ENCODE measurements at places on chromosomes 16 and 17.

DNA sequence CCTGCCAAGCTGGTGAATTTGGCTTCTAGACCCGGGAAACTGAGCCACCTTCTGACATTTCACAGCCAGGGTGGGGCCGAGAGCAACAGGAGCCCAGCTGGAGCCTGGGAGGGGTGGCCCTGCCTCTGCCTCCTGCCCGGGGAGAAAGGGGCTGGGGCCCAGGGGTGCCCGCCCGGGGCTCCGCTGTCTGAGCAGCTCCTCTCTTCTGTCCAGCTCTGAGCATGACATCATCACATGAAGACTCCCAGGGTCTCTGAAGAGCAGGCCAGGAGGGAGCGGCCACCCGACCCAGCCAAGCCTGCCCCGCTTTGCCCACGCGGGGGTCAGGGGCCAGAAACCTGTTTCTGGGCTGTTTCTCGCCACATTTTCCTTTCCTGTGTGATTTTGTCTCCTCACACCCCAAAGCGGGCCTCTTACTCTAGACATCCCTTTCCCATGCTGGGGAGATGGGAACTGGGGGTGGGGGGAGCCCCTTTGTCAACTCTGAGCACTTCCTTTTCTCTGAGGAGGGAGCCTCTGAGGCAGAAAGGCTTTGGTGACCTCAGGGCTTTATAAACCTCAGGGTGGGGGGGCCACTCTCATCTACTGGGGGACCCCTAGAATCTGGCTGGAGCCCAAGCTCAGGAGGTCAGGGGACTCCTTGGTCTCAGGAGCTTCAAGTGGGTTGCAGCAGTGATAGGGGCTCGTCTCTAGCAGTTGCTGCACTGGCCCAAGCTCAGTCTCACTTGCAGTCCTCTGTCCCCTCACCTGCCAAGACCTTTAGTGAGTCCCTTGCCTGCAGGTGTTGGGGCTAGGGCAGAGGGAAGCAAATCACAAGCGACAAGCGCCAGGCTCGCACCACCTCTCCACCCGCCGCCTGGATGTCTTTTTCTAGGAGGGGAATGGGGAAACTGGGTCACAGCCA lies 7.6 kb downstream of the UBALD2 start:
- no peak for DNase-seq

- DNase-seq, result no peak
Observed at GRCh38 chr17:45992175-45992574, 6.9 kb upstream of the STH start.

DNA sequence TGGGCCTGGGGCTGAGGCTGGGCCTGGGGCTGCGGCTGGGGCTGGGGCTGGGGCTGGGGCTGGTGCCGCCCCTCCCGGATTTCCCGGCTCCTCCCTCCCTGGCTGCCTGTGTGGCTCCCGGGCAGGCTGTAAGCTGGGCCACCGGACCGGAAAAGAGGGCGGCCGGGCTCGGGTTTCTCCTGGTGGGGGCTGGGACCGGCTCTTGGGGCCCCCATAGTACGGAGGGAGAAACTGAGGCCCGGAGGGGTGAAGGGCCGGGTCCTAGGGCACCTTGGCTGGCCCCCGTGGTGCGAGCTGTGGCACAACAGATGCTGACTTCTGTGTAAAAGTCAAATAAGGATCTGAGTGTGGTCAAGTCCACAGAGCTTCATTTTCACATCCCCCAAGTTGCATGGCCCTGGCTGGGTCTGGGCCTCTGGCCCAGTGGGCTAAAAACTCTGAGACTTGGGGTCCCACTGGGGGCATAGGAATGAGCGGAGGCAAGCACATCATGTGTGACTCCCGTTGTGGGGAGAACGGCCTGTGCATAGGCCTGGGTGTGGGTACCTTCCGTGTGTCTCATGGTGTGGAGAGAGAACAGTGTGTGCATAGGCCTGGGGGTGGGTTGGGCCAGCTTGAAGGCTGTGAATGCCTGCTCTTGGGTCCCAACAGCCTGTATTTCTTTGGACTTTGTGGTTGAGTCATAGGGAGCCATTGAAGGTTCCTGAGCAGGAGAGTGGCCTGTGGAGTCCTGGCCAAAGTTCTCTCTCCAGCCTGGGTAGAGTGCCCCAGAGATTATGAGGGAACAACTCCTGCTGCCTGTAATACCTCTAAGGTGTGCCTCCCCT lies 123.9 kb upstream of the CIBAR2 start:
- no peak for DNase-seq

GRCh38 chr17:9533441-9533840 lies 42.2 kb downstream of the STX8 start:
- no peak for DNase-seq

DNA sequence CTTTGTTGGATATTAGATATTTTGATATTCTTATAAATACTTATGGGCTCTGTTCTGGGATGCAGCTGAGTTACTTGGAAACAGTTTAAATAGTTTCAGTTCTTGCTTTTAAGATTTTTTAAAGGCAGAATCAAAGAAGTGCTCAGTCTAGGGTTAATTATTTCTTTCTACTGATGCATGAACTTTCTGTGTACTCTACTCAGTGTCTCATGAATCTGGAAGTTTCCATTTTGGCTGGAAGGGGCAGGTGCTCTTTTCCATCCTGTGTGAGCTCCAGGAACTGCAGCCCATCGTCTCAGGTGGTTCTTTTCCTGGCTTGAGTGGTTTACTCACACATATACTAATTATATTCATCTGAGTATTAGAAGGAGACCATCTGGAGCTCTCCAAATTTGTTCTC lies 61.1 kb upstream of the CPHXL start:
- DNase-seq, result no peak

GRCh38 chr17:44864831-44865230 lies 17.1 kb downstream of the HIGD1B start:
- no peak for DNase-seq

DNA sequence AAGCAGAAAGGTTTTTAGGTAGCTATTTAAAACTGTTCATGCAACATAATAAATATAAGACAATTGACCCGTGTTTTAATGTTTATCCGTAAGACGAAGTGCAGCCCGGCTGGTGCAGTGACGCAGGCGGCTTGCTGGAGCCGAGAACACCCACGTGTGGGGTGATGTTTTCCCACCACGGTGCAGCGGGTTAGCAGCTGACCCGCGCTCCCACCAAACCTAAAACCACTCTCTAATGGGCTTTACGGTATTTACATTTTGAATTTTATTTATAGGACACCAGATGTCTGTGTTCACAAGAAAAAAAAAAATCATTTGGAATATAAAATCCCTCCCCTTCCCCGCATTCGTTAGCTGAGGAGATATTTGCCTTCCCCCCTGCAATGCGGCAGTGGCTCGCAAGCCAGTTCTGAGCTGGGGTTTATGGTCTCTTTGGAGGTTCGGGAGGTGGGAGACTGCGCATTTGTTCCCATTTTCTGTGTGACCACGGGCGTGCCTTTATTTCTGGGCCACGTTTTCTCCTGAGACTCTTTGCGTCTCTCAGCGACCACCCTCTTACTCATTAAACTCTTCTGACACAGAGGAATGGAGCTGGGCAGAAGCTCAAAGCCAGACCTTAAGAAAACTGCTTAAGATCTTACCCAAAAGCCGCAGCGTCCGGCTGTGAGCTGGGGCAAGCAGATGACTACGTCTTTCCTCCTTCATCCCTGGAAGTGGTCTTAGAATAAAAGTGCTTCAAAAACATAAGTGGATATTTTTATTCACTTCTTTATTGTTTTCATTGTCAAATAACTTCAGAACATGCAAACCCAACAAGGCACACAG lies 301.1 kb downstream of the IRF8 start:
- DNase-seq, result no peak

DNA sequence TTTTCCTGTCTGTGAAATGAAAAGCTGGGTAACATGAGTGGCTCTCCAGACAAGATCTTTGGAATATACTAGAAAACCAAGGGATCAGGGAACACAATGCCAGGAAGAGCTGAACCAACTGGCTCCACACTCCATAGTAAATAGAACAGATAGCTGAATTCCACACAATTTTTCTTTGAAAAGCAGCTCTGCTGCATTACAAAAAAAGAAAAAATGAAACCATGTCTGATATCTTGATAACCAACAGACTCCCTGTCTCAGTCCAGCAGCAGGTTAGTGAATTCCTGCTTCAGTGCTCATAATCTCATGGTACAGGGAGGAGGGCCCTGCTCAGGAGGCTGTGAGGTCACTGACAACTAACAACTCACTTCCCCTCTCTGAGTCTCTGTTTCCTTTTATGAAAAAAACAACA lies 97.1 kb downstream of the CDH11 start:
- no peak for DNase-seq

DNA sequence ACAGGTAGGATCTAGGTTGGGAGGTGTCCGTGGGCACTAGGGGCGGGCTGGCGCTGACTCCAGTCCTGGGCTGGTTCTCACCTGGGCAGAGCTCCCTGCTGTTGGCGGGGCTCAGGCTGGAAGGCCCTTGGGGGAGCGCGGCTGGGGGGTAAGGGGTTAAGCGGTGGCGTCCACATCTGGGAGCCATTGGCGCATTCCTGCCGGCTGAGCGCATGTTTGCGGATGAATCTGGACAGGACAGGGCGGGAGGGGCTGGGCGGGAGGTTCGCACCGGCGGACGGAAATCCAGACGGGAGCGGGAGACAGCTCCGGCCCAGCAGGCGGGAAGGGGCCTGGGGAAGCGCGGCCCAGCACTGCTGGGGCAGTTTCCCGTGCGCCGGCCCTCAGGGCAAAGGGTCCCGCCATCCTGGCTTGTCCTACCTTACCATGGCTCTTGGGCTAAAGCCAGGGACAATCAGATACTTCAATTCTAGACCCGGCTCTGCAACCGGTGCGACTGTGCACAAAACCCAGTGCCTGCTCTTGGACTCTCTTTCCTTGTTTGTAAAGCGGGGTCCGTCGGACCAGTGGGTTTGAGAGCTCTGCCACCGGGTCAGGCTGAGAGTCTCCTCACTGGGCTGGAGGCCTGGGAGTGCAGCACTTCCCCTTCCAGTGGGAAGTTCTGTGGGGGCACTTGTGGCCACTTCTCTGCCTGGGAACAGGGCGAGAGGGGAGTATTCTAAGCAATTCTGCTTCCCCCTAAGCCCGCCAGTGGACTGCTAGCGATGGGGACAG lies 7.8 kb downstream of the RARA start:
- DNase-seq, result no peak

- DNase-seq, result no peak
Observed at GRCh38 chr17:80605326-80606066, 60.9 kb downstream of the RPTOR start.

GRCh38 chr16:83606486-83607030 lies 201.2 kb upstream of the HSBP1 start:
- no peak for DNase-seq

DNA sequence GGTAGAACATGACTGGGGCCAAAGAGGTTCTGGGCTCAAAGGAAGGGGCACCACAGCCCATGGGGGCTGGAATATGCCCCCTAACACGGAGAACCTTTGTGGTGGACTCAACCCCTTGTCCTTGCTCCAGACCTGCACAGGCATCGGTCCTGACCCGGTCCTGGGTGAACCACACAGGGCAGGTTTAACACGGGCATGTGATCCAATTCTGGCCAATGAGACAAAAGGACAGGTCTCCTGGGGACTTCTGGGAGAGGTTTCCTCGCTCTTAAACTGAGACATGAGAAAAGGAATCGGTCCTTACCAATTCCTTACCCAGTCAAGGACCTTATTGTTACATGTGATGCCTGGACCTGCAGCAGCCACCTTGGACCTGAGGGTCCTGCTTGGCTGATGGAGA lies 3.7 kb downstream of the DOC2B start:
- DNase-seq, result no peak

GRCh38 chr17:33373273-33373672 lies 80.2 kb upstream of the ASIC2 start:
- no peak for DNase-seq

DNA sequence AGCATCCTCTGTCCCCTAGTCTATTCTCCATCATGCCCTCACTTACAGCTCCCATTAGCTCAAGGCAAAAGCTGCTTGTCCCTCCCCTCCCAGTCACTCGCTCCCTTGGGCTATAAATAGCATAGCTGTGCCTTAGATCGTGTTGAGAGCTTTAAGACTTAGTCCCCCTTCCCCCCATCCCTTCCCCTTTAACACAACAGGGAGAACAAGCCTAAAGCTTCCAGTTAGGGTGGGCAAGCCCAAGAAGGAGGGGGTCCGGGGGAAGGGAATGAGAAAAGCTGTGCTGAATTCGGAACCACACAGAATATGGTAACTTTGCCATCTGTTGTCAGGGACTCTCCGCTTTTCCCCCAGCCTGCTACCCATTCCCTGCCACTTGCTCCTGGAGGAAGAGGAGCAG lies 4.9 kb upstream of the HIGD1B start:
- no peak for DNase-seq

GRCh38 chr16:67641779-67642708 lies 2.9 kb upstream of the CARMIL2 start:
- no peak for DNase-seq

DNA sequence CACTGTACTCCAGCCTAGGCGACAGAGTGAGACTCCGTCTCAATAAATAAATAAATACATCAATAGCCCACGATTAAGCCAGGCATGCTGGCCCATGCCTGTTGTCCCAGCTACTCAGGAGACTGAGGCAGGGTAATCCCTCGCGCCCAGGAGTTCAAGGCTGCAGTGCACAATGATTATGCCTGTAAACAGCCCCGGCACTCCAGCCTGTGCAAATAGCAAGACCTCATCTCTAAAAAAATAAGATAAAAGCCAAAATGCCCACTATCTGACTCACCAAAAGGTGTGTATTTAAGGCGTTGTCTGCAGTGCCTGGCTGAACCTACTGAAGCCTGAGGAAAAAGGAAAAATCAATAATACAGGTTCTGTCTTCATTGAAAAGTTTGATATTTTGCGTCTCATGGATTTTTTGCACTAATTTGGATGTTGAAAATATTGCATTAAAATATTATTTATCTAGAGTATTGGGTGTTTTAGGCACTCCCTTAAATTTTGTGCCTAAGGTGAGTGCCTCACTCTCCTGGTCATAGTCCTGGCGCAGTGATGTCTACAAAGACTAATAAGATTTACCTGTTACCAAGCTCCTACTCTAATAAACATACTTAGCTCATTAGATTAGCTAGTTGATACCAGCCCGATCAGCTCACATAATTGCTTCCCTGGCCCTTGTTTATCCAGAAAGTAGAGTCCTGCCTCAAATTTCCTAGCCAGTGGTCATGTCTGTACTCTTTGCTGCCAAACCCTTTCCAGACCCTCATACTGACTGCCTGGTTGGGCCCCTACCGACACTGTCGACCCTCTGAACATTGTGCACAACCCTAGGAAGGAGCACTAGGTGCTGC lies 24.7 kb upstream of the TOB1 start:
- no peak for DNase-seq

GRCh38 chr16:24975428-24975889 lies 39.7 kb downstream of the ARHGAP17 start:
- DNase-seq, result no peak

GRCh38 chr17:42067371-42068091 lies 17.1 kb upstream of the C17orf113 start:
- peak; percentile 76 for DNase-seq

DNA sequence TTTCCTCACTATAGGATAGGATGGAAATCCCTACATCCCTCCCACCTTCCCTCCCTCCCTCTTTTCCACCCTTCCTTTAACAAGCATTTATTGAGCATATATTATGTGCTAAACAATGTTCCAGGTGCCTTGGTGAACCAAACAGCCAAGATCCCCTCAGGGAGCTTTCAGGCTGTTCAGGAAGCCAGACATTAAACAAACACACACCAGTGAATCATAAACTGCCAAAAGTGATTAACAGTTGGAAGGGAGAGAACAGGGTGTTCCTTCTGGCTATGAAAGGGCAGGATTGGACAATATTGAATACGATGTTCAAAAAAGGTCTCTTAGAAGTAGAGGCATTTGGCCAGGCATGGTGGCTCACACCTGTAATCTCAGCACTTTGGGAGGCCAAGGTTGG lies 22.8 kb upstream of the CNEP1R1 start:
- no peak for DNase-seq

GRCh38 chr17:64145751-64146417 lies 15.9 kb upstream of the ERN1 start:
- DNase-seq, result peak; percentile 92
